ENCODE measurements at places on chromosomes 2 and 18. TPM values are rescaled to one million over a fixed set of nuclear protein-coding genes. Genes with fewer than 3 reads are reported as not detected.

DNA sequence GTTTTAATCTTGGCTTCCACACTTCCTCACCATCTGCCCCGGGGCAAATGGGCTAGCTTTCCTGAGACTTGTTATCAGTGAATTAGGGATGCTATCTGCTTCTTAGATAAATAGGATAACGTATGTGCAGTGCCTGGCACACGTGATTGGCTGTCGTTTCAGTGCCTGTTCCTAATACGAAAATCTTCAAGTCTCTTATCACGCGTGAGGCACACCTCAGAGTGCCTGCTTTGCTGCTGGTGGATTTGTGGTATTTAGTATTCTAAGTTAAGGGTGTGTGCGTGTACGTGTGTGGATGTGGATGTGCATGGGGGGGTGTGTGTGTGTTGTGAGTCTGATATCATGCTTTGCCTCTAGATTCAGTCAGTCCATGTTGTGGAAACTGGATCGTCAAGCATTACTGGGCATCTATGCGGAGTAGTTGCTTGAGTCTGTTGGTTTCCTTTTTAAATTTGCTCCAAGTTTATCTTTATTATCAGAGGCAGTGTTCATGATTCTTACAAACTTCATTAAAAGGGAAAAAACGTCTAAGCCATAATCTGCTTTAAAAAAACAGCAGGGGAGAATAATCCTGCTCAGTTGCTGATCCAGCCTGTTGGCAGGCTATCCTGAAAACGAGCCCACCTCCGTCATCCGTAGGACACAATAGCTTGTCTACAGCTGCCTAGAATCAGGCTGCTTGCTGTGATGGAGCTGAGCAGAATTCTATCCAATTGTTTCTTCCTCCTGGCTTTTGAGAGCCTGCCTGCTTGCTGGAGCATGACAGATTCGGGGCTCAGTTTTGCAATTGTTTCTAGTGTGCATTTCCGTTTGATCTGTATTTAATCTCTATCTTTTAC, 6.6 kb downstream of the SH3RF3 start:
- H3K4me1 ChIP-seq = peaks cover 34% of the 10 kb centered on the region
- H3K27me3 ChIP-seq = peaks cover 50% of the 10 kb centered on the region
- no peak overlapping the region for H3K4me3 ChIP-seq
- peak; percentile 90 for DNase-seq
- H3K36me3 ChIP-seq = no peaks in the 10 kb centered on the region
- H3K27ac ChIP-seq = no peak overlapping the region

GRCh38 chr2:25635797-25636196, 37.6 kb downstream of the DTNB start:
- H3K36me3 ChIP-seq = no peaks in the 10 kb centered on the region
- no peak overlapping the region for H3K4me3 ChIP-seq
- H3K27me3 ChIP-seq = no peaks in the 10 kb centered on the region
- H3K4me1 ChIP-seq = no peaks in the 10 kb centered on the region
- DNase-seq = no peak
- no peak overlapping the region for H3K27ac ChIP-seq

GRCh38 chr2:65227020-65227455, 593 bp upstream of the ACTR2 start:
- peak overlapping the region; percentile 93 for H3K4me3 ChIP-seq
- H3K4me1 ChIP-seq = peaks cover 12% of the 10 kb centered on the region
- no peaks in the 10 kb centered on the region for H3K36me3 ChIP-seq
- no peaks in the 10 kb centered on the region for H3K27me3 ChIP-seq
- H3K27ac ChIP-seq = no peak overlapping the region

DNA sequence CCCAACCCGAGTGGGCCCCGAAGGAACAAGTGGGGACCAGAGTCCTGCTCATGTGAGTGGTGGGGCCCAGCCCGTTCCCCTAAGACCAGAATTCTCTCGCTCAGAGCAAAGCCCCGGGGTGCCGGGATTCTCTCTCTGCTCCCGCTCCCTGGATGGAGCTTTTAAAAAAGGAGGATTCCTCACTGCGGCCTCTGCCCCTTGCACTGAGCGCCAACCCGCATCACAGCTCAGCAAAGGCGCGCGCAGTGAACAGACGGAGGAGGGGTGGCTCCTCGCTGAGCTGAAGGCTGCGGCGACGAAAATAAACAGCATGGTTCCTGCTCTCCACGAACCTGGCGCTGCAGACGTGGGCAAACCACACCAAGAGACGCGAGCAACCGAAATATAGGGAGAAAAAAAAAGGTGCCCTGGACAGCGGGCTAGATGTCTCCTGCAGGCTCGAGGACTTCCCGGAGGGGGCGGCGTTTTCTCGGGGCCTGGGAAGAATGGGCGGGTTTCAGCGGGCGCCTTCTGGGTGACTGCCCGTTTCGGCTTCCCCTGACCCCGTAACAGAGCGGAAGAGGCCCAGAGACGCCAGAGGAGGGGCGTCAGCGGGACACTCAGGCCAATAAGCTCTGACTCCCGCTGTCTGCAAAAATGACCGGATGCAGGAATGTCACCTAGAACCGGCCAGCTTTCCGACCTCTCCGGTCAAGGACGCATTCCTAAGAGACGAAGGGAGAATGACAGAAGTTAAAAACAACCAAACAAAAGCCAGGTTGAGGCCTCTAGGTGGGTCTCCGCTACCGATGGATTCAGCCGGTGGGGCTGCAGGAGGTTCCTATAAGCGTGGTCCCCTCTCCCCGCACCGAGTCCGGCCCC, 819 bp upstream of the KLF11 start:
- peak; percentile 81 for DNase-seq
- H3K36me3 ChIP-seq = no peaks in the 10 kb centered on the region
- peaks cover 3% of the 10 kb centered on the region for H3K4me1 ChIP-seq
- no peak overlapping the region for H3K27ac ChIP-seq

Gene HAAO
- total RNA-seq = 0.77 TPM

Gene PRSS56
- not detected for total RNA-seq

- no peak overlapping the region for H3K4me3 ChIP-seq
- H3K4me1 ChIP-seq = no peaks in the 10 kb centered on the region
- DNase-seq = no peak
- H3K27me3 ChIP-seq = no peaks in the 10 kb centered on the region
- no peak overlapping the region for H3K27ac ChIP-seq
- no peaks in the 10 kb centered on the region for H3K36me3 ChIP-seq
Measured at GRCh38 chr2:241867776-241868420, 1.6 kb upstream of the RTP5 start.

GRCh38 chr2:215794829-215795546, 218.4 kb downstream of the MREG start:
- no peak overlapping the region for H3K27ac ChIP-seq
- H3K36me3 ChIP-seq = no peaks in the 10 kb centered on the region
- peaks cover 8% of the 10 kb centered on the region for H3K4me1 ChIP-seq
- DNase-seq = peak; percentile 75
- H3K4me3 ChIP-seq = no peak overlapping the region

Gene SANBR
- total RNA-seq = 47.3 TPM

GRCh38 chr2:11798701-11799435, 52.4 kb downstream of the LPIN1 start:
- H3K27ac ChIP-seq = no peak overlapping the region
- no peaks in the 10 kb centered on the region for H3K4me1 ChIP-seq
- DNase-seq = no peak
- no peaks in the 10 kb centered on the region for H3K36me3 ChIP-seq
- H3K4me3 ChIP-seq = no peak overlapping the region

DNA sequence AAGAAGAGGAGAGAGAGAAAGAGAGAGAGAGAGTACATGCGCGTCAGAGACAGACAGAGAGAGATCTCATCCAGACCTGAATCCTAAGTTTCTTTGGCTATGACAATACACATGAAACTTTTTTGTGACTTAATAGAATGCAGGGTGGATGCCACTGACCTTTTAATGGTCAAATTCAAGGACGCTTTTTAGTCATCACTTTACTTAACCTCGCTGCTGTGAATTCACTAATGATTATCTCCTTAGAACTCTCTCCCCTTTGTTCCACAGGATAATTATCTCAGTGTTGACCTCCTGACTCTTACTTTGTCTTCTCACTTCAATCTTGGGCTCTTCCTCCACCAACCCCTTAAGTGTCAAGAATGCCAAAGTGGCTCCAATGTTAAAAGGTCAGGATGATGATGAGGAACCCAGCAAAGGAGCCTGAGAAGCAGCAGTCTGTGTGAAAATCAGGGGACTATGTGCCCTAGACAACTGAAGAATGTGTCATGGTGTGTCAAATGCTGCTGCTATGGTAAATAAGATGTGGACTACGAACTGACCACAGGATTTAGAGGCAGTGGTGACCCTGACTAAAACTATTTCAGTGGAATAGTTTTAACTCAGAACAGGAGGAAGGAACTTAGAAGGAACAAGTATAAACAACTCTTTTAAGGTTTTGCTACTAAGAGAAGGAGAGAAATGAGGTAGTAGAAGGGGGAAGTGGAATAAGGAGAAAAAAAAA, 382.1 kb downstream of the ZEB2 start:
- DNase-seq = peak; percentile 13
- H3K27me3 ChIP-seq = no peaks in the 10 kb centered on the region
- H3K27ac ChIP-seq = no peak overlapping the region
- no peaks in the 10 kb centered on the region for H3K36me3 ChIP-seq
- peaks cover 11% of the 10 kb centered on the region for H3K4me1 ChIP-seq
- H3K4me3 ChIP-seq = no peak overlapping the region

Gene THOC1
- 148 TPM for total RNA-seq

Gene ZNF519
- 46.6 TPM for total RNA-seq

DNA sequence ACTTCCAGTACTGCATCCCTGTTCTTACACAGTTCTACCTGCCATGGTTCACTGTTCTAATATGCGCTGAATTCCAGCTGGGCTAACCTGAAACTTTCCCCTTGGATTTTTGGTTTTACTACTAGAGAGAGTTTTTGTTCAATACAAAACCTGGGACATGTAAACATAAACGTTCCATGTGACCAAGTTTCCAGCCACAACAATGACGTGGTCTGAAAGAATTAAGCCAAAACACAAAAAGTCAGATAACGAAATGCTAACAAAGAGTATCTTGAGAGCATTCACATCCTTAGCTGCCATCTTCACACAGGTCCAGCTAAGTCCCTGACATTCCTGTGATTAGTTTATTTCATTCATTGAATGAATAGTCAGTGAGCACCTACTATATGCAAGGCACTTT, 467.0 kb upstream of the PKDCC start:
- no peaks in the 10 kb centered on the region for H3K27me3 ChIP-seq
- H3K4me1 ChIP-seq = no peaks in the 10 kb centered on the region
- H3K27ac ChIP-seq = no peak overlapping the region
- no peak overlapping the region for H3K4me3 ChIP-seq

Gene AMMECR1L
- 21.0 TPM for total RNA-seq

DNA sequence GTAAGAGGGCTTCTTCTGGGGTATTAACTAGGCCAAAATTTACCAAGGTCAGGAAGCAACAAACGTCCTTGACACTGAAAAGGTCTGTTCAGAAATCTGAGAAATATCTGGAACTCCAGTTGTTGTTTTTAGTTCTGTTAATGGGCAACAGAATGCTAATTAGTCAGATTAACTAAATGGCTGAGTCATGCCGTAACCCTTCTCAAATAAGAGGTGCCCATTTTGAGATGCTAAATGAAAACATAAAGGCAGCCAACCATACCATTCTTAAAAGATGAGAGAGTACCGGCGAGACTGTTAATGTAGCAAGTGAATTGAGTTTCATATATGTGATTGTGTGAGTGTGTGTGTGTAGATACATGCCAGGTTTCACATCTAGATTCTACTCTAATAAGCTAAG, 147.9 kb upstream of the GAREM1 start:
- H3K4me1 ChIP-seq = no peaks in the 10 kb centered on the region
- no peaks in the 10 kb centered on the region for H3K27me3 ChIP-seq
- H3K27ac ChIP-seq = no peak overlapping the region
- no peaks in the 10 kb centered on the region for H3K36me3 ChIP-seq
- DNase-seq = no peak

DNA sequence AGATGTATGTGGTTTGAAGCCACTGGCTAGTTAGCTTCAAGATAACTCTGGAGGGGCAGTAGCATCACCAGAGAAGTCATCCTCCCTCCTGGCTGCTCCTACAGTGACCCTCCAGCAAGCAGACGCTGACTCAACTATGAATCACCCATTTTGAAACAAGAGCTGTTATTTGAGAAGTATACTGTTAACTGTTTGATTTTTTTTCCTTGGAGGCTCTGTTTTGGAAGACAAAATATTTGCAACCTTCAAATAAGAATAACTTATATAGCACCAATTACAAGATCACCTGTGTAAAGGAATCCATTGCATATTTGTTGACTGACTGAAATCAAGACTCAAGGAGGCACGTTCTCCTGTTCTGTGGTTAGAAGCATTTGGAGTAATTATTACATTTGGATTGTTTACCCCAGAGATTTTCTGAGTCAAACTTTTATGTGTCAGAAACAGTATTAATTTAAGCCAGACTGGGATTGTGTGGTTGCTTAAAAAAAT, 313.8 kb downstream of the MTX2 start:
- H3K27ac ChIP-seq = no peak overlapping the region
- no peak overlapping the region for H3K4me3 ChIP-seq
- no peaks in the 10 kb centered on the region for H3K27me3 ChIP-seq
- no peaks in the 10 kb centered on the region for H3K36me3 ChIP-seq

- no peak for DNase-seq
- no peaks in the 10 kb centered on the region for H3K36me3 ChIP-seq
- no peak overlapping the region for H3K4me3 ChIP-seq
Measured at GRCh38 chr2:213733893-213734292, 449.6 kb downstream of the SPAG16 start.

GRCh38 chr2:185181901-185182300, 556.7 kb upstream of the FSIP2 start:
- H3K4me3 ChIP-seq = no peak overlapping the region
- H3K27ac ChIP-seq = no peak overlapping the region
- H3K4me1 ChIP-seq = no peaks in the 10 kb centered on the region
- H3K36me3 ChIP-seq = no peaks in the 10 kb centered on the region
- DNase-seq = no peak

Gene PUM2
- 91.1 TPM for total RNA-seq

Gene MOGAT1
- total RNA-seq = 2.0 TPM

DNA sequence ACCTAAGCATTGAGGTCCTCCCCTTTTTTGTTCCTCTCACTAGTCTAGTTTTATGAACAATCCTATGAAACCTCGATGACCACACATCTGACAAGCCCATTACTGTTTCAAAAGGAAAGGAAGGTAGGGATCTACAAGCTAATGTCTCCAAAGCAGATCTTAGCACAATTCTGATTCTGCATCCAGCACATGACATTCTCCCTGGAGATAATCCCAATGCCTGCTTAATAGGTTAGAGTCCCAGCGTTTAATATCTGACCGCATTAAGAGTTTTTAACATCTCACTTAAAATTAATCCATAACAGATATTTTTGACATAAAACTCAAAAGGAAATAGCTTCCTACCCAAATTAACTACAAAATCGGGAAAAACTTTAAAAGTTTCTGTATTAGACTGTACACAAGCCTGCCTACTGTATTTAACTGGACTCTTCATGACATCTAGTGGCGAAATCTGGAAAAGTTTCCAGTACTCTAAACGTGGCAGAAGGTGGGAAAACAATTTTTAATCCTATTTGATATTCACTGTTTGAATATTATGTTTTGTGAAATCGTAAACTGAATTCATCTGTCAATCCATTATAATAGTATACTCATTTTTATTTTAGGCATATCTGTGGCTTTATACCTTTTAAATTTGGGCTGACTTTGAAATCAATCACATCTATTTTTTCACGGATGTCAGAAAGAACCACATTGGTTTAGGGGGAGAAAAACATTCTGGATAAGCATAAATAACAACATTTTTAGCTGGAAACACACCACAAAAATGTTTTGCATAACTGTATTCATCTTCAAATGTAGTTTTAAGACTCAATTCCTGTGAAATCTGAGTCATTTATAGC, 62.4 kb downstream of the TXNL1 start:
- peak; percentile 71 for DNase-seq
- H3K4me3 ChIP-seq = no peak overlapping the region
- H3K27ac ChIP-seq = no peak overlapping the region
- H3K4me1 ChIP-seq = peaks cover 11% of the 10 kb centered on the region
- H3K36me3 ChIP-seq = no peaks in the 10 kb centered on the region
- no peaks in the 10 kb centered on the region for H3K27me3 ChIP-seq

GRCh38 chr2:140585016-140585415, 1545.8 kb downstream of the LRP1B start:
- DNase-seq = no peak
- H3K4me1 ChIP-seq = no peaks in the 10 kb centered on the region
- H3K27ac ChIP-seq = no peak overlapping the region
- no peaks in the 10 kb centered on the region for H3K27me3 ChIP-seq
- H3K4me3 ChIP-seq = no peak overlapping the region

Measured in neural progenitor cell (in vitro differentiated cells).